HS-5 (cell line): ENCODE measurements at places on chromosomes 1 and 21.

- no peak for DNase-seq
These were observed 186.9 kb downstream of the SETD4 start for GRCh38 chr21:35873441-35873840.

- DNase-seq: peak; percentile 13
These were observed 55.7 kb upstream of the ETV3 start for GRCh38 chr1:157193702-157194391.

- no peak for DNase-seq
These were observed 36.6 kb downstream of the DMRTB1 start for GRCh38 chr1:53495633-53496345.

DNA sequence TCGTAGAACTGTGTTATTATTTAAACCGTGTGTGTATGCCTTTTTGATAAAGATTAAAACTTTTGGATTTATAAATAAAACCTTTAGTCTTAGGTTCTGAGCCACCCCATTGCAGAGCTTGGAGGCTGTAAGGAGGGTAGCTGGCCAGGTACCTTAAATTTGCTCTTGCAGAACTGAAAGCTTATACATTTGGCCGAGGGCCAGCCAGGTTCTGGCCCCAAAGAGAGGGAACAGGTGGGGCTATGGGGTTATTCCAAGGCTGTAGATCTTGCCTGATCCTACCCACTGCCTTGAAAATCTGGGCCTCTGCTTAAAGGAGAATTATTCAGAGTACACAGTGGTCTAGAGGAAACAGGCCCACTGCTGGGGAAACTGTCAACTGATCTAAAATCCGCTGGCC, 59.6 kb downstream of the CAMK2N1 start:
- DNase-seq: no peak

GRCh38 chr1:55413286-55413685, 198.1 kb upstream of the USP24 start:
- DNase-seq: no peak

- DNase-seq: no peak
These were observed 34.7 kb downstream of the RGSL1 start for GRCh38 chr1:182484531-182485257.
